ENCODE measurements at places on chromosomes 7 and 10. TPM values are rescaled to one million over a fixed set of nuclear protein-coding genes. Genes with fewer than 3 reads are reported as not detected.

CTAGE4 gene
- total RNA-seq: 0.47 TPM

NOBOX gene
- not detected for total RNA-seq

UCMA gene
- total RNA-seq: not detected

GRCh38 chr7:143248761-143249354 lies 14.4 kb upstream of the GSTK1 start:
- no peaks in the 10 kb centered on the region for H3K27me3 ChIP-seq
- H3K4me1 ChIP-seq: peaks cover 83% of the 10 kb centered on the region
- peak overlapping the region; percentile 31 for H3K27ac ChIP-seq
- no peak overlapping the region for H3K4me3 ChIP-seq
- peaks cover 61% of the 10 kb centered on the region for H3K36me3 ChIP-seq
- DNase-seq: no peak

DNA sequence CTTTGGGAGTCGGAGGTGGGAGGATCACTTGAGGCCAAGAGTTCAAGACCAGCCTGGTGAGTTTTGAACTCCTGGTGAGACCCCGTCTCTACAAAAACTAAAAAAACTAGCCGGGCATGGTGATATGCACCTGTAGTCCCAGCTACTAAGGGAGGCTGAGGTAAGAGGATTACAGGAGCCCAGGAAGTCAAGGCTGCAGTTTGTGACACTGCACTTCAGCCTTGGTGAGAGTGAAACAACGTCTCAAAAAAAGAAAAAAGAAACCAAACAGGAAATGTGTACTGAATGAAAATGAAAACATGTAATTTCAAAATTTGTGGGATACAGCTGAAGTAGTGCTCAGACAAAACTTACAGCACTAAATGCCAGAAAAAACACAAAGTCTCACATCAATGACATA lies 7.6 kb downstream of the ARHGAP12 start:
- H3K27ac ChIP-seq: peak overlapping the region; percentile 60
- no peaks in the 10 kb centered on the region for H3K27me3 ChIP-seq
- DNase-seq: no peak
- peak overlapping the region; percentile 34 for H3K4me3 ChIP-seq
- peaks cover 52% of the 10 kb centered on the region for H3K4me1 ChIP-seq

IGFBP3 gene
- 0.90 TPM for total RNA-seq

CALHM1 gene
- 1.8 TPM for total RNA-seq

DNA sequence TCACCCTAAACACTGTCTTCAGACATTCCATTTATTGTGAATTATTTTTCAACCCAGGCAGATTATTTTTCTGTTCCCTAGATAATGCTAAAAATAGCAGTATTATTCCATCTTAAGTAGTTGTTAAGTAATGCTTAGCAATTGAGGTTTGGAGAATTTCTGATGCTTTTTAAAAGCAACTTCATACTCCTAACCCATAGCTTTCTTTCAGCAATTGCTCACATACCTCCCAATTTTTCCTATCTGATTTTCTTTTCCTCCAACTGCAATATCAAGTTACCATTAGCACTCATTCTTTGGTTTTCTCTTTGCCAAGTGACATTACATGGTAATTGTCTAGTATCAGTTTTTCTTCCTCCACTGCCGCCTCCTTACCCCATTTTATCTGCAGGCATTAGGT lies 104.7 kb downstream of the GPR85 start:
- H3K27ac ChIP-seq: no peak overlapping the region
- no peaks in the 10 kb centered on the region for H3K36me3 ChIP-seq
- H3K27me3 ChIP-seq: peaks cover 2% of the 10 kb centered on the region
- H3K4me3 ChIP-seq: no peak overlapping the region
- no peak for DNase-seq

- H3K27me3 ChIP-seq: no peaks in the 10 kb centered on the region
- H3K4me1 ChIP-seq: no peaks in the 10 kb centered on the region
- H3K4me3 ChIP-seq: no peak overlapping the region
- H3K36me3 ChIP-seq: no peaks in the 10 kb centered on the region
Measured at GRCh38 chr7:41685684-41686083, 17.2 kb downstream of the INHBA start.

FOXL3 gene
- total RNA-seq: not detected

- no peak overlapping the region for H3K4me3 ChIP-seq
- DNase-seq: no peak
- no peaks in the 10 kb centered on the region for H3K4me1 ChIP-seq
- no peaks in the 10 kb centered on the region for H3K27me3 ChIP-seq
- H3K36me3 ChIP-seq: no peaks in the 10 kb centered on the region
- no peak overlapping the region for H3K27ac ChIP-seq
Measured at GRCh38 chr10:126736727-126737126, 66.2 kb upstream of the C10orf90 start.
